CD8-positive, alpha-beta memory T cell (primary cell): ENCODE measurements at places on chromosomes 3 and 15.

- DNase-seq: no peak
Measured at GRCh38 chr3:14480207-14481017, 59.7 kb downstream of the GRIP2 start.

GRCh38 chr15:80434926-80435720, 30.9 kb downstream of the ARNT2 start:
- no peak for DNase-seq

- no peak for DNase-seq
Measured at GRCh38 chr3:64176461-64176996, 48.7 kb downstream of the PRICKLE2 start.

DNA sequence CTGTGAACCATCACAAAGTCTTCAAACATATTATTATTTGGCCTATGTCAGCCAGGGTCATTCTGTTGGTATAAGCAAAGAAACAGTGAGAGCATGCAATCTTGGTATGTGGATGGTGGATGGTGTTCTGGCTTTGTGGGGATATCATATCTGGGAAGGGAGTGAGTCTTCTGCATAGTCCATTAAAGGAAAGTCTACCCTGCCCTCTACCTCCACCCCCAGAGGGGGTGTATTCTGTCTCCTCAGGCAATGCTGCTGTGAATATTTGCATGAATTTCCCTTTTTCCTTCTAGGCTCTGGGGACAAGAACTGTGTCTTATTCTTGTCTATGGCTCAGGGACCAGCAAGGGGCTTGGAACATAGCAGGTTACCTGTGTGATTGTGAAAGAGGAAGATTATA, 495.8 kb downstream of the PDCD6IP start:
- no peak for DNase-seq

DNA sequence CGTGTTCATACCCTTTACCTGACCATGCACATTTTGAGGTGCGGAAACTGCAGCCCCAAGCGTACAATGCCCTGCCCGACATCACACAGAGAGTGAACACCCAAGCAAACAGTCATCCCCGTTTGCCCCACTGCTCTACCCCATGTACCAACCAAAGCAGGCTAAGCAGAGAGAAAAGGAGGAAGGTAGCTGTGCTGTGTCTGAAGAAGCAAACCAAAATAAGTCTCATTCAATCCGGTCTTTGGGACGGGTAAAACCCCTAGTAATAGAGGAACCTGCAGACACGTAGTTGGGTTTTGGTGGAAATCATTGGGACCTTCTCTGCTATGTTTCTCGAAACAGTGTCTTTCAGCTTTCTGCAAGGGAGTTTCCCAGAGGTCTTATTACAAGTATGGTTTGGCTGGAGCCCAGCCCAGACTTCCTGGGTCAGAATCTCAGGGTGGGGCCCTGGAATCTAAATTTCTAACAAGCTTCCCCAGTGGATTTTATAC, 164.6 kb upstream of the HES1 start:
- no peak for DNase-seq

DNA sequence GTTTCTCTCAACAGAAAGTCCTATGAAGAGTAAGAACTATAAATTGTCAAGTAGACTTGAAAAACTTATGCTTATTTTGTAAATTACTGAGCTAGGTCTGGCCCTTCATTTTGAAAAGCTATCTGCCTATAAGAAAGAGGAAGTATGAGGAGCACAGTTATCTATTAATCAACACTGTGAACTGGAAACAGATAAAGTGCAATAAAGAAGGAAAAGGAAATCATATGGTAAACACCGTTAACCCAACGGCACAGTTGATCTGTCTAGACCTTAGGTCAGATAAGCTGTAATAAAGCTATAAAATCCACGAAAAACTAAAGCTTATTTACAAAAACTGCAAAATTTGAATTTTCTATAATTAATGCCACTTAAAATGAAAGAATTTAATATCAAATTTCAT, 242.5 kb downstream of the ZBTB20 start:
- no peak for DNase-seq

- DNase-seq: no peak
Measured at GRCh38 chr3:118991775-118992174, 42.9 kb downstream of the IGSF11 start.
